ENCODE measurements at places on chromosomes 5 and 9.

DNA sequence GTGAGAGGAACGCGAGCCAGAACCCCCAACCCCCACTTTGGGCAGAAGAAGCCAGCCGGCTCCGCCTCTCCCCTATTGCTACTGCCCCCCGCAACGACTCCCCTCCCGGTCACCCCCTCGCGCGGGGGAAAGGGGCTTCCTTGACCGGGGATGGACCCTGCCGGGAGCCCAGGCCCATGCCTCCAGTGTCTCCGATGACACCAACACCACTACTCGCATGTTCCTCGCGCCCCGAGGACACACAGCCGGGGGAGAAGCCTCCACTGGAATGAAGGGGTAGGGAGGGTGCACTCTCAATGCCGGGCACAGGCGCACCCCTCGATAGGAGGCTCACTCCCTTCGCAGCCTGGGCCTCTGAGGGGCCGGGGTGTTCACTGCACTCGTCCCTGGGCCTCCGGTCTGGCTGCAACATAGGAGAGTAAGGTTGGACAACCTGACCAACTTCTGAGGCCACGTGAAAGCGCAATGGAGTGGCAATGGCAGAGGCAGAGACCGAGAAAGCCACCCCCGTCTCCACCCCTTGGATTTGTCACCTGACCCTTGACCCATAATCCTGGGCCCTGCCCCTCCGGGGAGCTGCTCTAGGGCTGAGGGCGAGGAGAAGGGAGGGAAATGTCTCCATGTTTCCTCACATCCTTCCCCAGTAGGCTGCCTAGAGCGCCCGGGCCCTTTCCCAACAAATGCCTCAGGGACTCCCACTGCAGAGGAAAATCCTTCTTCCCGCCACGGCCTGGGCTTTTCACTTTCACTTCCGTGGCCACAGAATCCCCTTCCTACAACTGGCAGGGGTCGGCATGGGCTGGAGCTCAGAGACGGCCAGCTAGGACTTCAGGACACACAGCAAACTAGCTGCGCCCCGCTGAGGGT, 1.1 kb upstream of the CNTFR start:
- no peak for DNase-seq

- DNase-seq = no peak
These were observed 75.4 kb upstream of the ITGA1 start for GRCh38 chr5:52712354-52712753.

- DNase-seq = no peak
These were observed 2051.0 kb downstream of the EFNA5 start for GRCh38 chr5:105619725-105620124.

- no peak for DNase-seq
These were observed 66.2 kb downstream of the IZUMO3 start for GRCh38 chr9:24479361-24480059.

DNA sequence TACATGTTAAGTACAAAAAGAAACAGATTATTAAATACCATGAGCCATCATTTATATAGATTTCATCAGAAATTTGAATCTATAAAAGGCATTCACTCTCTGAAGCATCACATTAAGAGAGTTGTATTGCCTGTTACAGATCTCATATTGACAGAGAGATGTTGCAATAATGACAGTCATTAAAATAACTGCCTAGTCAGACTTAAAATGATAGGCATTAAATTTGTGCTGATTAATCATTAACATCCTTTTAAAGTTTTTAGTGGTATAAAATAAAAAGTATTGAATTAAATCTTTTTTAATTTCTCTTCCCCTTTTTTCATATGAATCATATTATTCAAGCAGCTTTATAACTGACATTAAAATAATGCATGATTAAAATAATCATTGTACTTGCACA, 404.9 kb upstream of the FAM174A start:
- DNase-seq = no peak

DNA sequence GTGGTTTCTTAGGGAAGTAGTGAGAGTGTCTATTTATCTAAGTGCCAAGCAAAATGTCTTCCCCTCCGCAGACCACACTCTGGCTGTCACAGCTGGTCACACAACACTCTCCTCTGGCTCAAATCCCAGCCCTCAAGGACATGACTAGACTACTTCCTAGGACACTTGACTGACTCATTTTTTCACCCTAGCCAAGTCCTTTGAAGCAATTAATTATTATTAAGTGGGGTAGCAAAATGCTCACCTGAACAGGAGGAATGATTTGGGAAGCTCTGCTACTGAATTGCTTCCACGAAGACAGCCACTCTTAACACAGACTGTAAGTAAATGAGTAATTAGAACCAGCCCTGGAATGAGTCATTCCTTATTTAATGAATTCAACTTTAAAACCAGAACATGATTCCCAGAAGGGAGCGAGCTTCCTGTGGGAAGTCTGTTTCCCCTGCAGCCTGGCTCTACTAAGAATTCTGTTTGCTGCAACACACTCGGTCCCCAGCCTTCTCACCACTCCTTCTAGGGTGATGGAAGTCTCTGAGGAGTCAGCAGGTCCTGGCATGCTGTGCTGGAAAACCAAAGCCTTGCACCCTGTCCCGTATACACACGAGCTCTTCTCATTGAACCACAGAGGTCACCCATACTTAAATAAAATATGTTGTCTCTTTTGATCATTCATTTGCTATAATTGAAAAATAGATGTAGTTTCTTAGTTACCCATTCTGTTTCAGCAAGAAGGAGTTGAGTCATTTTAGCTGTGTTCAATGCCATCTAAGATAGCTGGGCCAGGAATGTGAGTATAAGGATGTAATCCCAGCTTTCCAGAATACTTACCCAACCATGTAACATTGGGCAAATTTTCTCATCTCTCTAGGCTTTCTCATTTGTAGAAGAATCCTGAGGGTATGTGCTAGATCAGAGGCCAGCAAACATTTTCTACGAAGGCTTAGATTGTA, 218.6 kb upstream of the RASEF start:
- DNase-seq = no peak

DNA sequence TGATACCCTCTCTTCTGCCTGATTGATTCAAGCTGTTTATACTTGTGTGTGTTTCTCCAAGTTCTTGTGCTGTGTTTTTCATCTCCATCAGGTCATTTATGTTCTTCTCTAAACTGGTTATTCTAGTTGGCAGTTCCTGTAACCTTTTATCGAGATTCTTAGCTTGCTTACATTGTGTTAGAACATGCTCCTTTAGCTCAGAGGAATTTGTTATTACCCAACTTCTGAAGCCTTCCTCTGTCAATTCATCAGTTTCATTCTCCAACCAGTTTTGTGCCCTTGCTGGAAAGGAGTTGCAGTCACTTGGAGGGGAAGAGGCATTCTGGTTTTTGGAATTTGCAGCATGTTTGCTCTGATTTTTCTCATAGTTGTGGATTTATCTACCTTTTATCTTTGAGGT, 126.2 kb upstream of the FTMT start:
- no peak for DNase-seq

DNA sequence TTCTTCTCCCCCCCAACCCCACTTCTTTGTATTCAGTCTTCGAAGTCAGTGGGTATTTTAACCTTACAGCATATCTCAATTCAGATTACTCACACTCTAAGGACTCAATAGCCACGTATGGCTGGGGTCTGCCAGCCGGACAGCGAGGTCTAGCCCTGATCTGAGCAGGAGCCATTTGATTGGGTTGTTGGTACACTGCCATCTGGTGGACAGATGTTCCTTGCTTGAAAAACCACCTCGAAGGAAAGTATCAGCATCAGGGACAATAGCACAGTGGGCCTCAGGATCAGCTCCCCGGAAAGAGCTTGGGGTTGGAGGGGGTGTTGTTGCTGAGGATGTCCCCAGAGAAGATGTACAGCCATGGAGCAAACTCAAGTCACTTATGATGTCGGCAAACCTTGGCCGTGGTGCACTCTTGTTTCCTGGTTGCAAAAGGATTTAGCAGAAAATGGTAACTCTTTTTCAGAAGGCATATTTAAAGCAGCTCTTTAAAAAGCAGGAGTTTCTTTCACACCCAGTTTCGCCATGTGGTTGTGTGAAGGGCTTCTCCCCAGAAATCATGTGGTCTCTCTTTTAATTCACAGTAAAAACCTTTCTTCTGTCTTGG, 31.7 kb upstream of the KCNMB1 start:
- DNase-seq = peak; percentile 59

GRCh38 chr5:146796144-146796543, 82.4 kb downstream of the PPP2R2B start:
- DNase-seq = no peak

GRCh38 chr9:111937301-111937700, 40.7 kb downstream of the UGCG start:
- no peak for DNase-seq

DNA sequence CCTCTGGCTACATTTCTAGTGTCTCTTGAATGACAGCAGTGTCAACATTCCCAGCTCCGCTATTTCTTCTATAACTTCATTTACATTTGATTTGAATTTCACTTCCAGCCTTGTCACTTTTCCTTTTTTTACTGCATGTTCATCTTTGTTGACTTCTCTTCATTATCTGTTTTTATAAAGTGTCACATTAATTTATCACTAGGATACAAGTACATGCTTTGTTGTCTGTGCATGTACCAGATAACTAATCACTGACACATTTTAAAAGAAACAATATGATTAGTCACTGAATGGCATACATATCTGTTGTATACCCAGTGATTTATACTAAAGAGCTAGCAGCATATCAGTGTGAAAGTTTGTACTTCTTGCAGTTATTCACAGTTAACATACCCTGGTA, 29.1 kb downstream of the ARSK start:
- no peak for DNase-seq

GRCh38 chr9:89853931-89854330, 249.1 kb downstream of the GADD45G start:
- no peak for DNase-seq

GRCh38 chr5:154203798-154204578, 13.5 kb downstream of the GALNT10 start:
- DNase-seq = no peak

DNA sequence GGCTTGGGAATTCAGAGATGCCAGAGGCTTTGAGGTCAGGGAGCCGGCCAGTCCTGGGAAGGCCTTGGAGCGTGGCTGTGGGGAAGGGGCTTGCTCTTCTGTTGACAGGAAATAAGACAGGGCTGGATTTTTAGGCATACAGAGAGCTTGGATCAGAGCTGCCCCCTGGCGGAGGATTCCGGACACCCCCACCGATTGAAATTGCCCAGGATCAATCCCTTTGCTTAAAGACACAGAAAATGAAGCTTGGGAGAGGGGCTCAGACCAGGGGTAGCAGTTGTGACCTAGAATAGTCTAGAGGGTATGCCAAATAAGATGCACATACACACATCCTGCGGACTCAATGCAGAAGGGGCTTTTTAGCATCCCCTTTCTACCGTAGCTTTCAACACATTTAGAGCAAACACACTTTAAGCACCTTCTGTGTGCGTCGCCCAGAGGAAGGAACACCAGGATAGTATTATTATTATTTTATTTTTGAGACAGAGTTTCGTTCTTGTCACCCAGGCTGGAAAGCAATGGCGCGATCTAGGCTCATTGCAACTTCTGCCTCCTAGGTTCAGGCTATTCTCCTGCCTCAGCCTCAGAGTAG, 1.7 kb upstream of the NTMT1 start:
- peak; percentile 57 for DNase-seq

GRCh38 chr5:134577022-134577795, 51.7 kb downstream of the JADE2 start:
- DNase-seq = no peak

DNA sequence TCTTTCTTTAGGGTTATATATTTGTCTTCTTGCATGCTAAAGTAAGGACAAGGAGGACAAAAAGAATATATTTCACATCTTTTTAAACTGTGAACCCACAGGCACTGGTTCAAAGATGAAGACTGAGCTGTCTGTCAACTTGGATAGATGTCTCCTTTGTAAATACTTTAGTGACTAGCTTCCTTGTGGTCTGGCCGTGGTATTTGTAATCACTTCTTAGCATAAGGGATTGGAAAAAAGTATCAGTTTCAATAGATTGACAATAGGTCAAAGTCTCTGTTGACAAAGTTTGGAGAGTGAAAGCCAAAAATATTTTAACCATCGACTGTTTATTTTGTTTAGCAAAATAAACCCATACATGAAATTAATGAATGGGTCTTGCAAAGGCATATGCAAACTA, 91.4 kb downstream of the TMEM167A start:
- DNase-seq = no peak

GRCh38 chr5:101574017-101574416, 670.9 kb upstream of the ST8SIA4 start:
- no peak for DNase-seq

GRCh38 chr5:138544181-138545134, 1.4 kb upstream of the ETF1 start:
- no peak for DNase-seq

- DNase-seq = peak; percentile 45
These were observed 16.8 kb downstream of the NIPAL4 start for GRCh38 chr5:157476702-157477408.

GRCh38 chr5:16781828-16782626, 154.1 kb downstream of the MYO10 start:
- no peak for DNase-seq

GRCh38 chr5:24633715-24634325, 11.0 kb downstream of the CDH10 start:
- peak; percentile 19 for DNase-seq

- no peak for DNase-seq
These were observed 1145.4 kb upstream of the NUDT12 start for GRCh38 chr5:104708027-104708426.

GRCh38 chr9:35998333-35998732, 38.4 kb upstream of the RECK start:
- DNase-seq = no peak

GRCh38 chr5:43313854-43314457, 744 bp upstream of the HMGCS1 start:
- DNase-seq = no peak

DNA sequence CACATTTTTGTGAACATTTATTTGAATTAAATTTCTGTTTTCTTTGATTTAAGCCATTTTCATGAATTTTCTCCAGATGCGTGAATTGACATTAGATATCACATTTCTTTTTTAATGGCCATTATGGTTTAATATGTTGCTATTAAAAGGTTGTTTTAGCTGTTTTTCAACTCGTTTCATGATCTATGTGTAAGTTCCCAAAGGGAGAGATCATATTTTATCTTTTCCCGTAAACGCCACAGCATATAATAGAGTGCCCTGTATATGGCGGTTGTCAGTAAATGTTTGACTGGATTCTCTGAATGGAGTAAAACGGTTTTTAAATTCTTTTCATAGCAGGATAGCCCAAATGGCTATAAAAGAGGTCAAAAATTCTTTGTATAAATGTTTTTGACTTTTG, 35.8 kb downstream of the ZCCHC7 start:
- no peak for DNase-seq

- DNase-seq = no peak
These were observed 350 bp upstream of the SLC25A46 start for GRCh38 chr5:110738503-110738811.

GRCh38 chr5:73120222-73121118, at the start of gene TMEM171:
Gene TMEM171, plus strand, starts transcription at chr5:73120575. Its CDS starts 2,799 bp downstream, at chr5:73123374.
- no peak for DNase-seq

Data from Jurkat, Clone E6-1 (cell line).